Right ventricle myocardium inferior (tissue), 1 donor: ENCODE measurements at places on chromosomes 11 and 22.
A peak's percentile ranks its signal among the peaks of the same experiment; 100 is the strongest.

DNA sequence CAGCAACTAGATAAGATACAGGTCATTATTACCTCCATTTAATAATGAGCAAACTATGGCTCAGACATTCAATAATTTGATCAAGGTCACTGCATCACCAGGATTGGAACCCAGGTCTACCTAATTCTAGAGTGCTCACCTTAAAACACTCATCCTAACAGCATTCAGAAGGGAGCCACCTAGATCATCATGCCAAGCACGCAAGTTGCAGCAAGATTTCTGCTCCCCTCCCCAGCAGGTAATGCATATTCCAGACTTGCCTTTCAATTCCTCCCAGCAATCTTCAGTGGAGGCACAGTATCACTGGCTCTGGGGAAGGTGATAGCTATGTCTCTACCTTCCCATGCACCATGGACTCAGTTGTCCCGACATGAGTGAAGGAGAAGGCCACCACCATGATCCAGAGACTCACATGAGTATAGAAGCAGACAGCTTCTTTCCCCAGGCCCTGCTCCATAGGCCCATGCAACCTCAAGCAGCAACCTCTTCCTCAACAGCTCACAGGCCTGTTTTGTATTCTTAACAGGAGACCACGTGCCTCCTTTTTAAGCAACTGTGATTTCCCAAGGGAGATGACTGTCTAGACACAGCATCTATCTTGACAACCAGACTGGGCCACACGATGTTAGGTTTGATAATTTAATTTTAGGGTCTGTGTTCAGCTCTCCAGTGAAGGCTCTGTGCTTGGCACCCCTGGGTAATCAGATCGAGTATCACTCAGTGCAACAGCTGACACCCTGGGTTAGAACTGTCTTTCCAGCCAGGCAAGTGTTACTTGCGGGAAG, 36.4 kb downstream of the RAB30 start:
- no peak for DNase-seq

- DNase-seq, result no peak
These were observed 10.5 kb downstream of the TIMP3 start for GRCh38 chr22:32811788-32812545.

DNA sequence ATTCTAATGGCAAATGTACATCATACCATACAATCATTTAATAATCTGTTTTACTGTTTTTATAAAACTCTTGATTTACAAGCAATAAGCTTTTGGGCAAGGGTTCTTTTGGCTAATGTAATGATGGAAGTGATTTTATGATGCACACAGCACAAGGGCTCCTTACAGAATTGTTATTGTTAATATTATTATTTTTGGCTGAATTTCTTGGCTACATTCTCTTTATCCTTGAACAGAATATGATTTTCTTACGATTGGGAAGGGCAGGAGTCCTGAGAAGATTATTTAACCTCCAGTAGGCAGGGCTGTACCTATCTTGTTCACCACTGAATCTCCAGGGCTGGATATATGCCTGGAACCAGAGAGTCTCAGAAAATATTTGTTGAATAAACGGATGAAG, 70.4 kb upstream of the ARHGAP20 start:
- no peak for DNase-seq

GRCh38 chr11:65767406-65767805, 13.4 kb downstream of the AP5B1 start:
- DNase-seq, result no peak

DNA sequence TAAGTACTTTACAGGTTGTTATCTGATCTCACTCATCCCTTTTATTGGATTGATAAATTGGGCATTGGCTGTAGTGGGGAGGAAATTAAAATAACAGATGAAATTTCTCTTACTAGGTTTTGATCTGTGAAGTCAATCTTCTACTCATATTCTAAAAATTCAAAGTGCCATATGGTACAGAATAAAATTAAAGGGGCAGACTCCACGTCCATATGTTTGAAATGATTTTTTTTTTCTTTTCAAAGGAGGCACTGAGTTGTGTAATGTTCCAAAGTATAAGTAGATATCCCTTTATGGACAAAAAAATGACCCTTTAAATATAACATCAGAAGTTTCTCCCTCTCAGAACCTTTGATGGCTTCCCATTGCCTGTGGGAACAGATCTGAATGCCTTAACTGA, 207.4 kb downstream of the DBX1 start:
- no peak for DNase-seq

DNA sequence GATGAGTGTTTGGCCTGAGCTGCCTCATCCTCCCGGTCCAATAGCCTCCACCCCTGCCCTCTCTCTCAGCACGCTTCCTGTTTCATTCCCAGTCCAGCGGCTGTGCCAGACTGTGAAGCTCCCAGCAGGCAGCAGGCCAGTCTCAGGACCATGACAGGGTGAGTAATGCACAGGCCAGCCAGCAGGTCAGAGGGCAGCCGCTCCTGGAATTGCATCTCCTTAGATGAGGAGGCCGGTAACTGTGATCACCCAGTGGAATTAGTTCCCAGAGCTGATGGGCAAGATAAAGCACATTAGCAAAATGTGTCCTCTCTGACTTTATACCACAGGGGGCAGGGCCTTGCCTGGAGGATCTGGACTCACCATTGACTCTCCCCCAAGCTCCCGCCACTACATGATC, 251.2 kb downstream of the ETS1 start:
- peak; percentile 67 for DNase-seq

DNA sequence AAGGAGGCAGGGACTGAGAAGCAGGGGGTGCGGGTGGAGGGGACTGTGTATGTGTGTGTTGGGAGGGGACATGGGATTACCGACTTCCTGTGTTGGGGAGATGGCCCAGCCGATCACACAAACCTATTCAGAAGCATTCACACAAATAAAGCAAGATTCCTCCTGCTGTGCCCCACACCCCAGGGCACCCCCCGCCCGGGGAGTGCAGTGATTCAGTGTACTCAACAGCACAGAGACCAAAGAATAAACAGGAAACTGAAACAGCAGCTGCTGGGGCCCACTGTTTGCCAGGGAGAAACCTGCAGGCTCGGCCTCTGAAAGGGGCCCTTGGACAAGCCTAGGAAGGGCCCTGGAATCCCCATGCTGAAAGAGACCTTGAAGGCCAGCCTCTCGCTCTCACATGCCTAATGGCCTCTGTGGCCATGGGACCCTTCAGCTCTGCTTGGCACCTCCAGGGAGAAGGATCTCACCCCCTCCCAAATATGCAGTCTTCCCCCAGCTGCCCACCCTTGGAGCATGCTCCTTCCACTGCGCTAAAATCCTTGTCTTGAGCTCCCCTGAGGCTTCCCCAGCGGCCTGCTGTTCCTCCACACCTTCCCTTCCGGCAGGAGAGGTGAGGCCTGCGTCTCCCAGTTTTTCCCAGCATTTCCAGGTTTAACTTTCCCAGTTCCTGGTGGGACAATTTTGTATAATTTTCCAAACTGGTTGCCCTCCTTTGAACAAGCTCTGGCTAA, 72.9 kb downstream of the CSNK2A3 start:
- DNase-seq, result no peak

- DNase-seq, result no peak
These were observed 629.0 kb downstream of the TBC1D22A start for GRCh38 chr22:47391169-47392053.

GRCh38 chr11:73761403-73761945, 600 bp upstream of the RAB6A start:
- DNase-seq, result peak; percentile 72

- DNase-seq, result no peak
These were observed 15.4 kb downstream of the ARFGAP2 start for GRCh38 chr11:47161134-47161854.

DNA sequence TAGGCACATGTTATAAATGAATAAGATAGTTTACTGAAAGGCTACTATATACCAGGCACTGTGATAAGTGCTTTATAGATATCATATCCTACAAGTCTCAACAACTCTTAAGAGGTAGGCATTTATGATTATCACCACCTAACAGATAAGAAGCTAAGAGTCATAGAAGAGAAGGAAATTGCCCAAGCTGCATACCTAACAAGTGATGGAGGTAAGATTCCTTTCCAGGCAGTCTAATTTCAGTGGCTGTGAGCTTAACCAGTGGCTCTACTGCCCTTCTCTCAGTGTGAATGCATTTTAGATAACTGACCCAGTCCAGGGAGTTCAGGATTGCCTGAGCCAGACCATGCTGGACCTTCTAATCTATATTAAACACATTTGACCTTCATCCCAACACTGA, 39.2 kb downstream of the HEPHL1 start:
- no peak for DNase-seq

GRCh38 chr11:92659793-92660192, 309.7 kb upstream of the MTNR1B start:
- DNase-seq, result no peak

GRCh38 chr11:127458561-127458960, 458.0 kb upstream of the KIRREL3 start:
- no peak for DNase-seq

GRCh38 chr11:75773595-75774353, 5.2 kb downstream of the DGAT2 start:
- DNase-seq, result no peak

DNA sequence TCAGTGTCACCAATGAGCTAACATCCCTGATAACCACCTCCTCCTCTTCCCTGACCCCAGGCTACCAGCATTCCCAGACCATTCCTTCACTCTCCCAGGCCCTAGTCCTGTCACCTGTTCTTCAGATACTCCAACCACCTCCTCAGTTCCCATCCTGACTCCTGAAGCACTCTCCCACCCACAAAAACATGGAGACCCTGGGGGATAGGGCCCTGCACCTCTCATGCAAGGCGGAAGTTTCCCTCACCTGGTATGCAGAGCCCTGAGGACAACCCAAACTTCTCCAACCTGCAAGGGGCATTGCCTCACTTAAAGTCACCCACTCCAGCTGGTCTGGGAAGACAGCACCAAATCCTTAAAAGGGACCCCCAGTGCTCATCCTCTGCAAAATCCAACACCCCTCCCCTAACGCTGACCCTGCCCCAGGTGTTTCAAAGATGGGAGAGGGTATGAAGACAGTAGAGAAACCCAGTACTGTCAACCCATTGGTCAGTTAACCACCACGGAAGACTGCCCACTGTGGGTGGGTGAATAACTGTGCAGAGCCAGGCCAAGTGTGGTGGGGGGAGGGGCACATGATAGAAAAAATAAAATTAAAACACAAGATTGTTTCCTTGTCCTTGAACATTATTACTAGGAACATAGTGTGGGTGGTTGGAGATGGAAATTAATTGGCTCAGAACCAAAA, 1.4 kb downstream of the TNKS1BP1 start:
- DNase-seq, result no peak

DNA sequence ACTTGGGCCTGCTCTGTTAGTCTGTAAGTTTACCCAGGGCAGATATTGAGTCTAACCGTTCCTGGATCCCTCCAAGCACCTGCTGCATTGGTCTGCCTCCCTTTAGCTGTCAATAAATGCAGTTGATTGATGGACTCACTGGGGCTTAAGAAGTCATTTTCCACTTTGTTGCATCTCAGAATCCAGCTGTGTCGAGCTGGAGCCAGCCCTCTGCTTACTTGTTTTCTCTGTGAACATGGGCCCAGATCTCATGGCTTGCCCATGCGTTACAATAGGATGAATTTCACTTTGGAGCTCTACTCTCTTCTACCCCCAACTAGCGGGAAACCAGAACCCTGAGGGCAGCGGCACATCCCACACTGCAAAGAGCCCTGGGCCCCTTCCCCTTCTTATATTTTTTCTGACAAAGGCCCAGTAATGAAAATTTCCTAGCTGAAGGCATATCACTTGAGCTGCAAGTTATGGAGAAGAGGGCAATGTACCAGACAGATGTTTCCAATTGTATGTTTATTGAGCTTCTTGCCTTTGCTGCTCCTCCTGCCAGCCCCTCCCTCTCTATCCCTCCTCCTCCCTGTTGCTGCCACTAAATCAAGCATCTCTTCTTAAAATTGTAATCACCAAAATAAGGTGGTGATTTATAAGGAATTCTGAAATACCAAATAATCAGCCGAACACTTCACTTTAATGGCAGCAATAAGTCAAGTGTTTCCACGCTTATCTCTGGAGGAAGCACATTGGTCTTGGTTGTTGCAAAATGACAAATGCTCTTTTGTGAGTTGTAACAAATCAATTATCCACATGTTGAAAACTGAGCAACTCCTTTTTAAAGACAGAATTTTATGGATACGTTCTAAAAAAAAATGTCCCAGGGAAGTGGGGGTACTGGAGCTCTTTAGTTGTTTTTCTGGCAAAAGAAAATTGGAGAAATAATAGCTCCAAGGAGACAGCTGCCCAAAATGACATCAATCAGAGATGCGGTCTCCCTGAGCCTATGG, 212.3 kb upstream of the ZBED5 start:
- no peak for DNase-seq

DNA sequence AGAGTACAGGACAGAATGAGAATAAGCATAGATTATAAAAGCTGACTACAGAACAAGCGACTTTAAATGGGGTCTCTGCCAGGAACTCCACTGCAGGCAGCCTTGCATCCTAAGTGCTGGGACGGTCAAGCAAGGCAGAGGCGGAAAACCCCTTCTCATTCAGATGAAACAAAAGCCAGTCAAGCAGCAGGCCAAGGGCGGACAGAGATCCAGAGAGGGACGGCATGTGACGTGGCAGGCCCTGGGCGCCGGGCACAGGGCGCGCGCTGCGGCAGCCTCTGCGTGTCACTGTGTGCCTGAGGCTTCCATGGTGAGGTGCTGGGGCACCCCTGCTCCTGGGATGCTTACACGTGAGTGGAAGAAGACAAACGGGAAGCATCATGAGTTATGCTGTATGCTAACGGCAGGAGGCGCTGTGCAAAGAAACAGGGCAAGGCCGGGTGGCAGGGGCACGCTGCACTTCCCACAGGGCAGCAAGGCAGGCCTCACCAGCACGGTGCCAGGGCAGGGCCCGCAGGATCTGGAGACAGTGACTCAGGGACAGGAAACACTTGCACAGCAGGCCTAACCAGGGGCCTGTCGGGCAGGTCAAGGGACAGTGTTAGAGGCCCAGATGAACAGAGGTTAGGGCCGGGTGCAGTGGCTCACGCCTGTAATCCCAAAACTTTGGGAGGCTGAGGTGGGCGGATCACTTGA, 6.2 kb downstream of the TOLLIP start:
- no peak for DNase-seq

- no peak for DNase-seq
These were observed 64.6 kb downstream of the KCNJ1 start for GRCh38 chr11:128802358-128802981.

DNA sequence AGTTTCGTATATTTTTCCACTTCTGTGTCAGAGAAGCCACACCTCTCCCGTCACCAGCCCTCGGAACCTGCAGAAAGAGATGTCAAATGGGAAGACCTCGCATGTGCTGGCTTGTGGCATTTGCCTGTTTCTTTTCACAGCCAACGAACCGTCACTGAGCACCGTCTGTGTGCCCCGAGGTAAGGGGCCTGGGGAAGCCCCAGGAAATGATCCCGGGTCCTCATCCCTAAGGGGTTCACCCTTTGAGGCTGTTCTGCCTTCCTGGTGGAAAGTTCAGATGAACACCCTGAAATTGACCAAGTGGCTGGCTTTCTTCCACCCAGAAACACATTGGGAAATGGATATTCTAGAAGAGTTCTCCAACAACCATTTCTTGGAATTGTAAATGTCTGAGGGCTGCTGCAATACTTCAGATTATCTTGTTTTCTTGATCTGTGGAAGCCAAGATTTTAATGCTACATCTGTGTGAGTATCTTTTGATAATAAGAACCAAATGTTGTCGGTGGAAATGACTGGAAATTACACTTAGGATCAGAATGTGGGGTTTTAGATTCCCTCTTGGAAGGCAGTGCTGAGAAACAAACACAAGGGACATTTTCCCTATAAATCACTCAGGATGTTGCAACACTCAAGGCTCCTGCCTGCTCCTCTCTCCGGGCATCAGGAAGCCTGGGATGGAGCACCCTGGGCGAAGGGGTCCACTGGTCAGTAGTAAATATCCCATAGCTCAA, 37.6 kb downstream of the RIBC2 start:
- DNase-seq, result no peak
